ENCODE measurements at places on chromosomes 12 and 14. TPM values are rescaled to one million over a fixed set of nuclear protein-coding genes. Genes with fewer than 3 reads are reported as not detected.

DNA sequence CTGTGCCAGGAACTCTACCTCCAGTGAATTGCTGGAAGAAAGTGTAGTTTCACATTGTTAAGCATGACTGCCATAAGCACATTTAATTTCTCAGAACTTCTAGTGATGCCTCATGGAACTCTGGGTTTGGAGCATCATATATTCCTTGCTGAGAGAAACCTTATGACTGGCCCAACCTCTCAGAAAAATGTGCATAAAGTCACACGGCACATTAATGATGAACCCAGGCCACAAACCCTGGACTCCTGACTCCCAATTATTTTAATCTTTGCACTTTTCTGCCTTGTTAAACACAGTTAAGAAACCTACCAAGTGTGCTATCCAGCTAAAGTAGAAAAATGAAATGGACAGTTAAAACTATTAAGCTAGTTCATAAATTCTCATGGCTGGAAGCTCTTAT lies 5.6 kb downstream of the TCP11L2 start:
- H3K4me3 ChIP-seq = no peak overlapping the region
- peaks cover 51% of the 10 kb centered on the region for H3K4me1 ChIP-seq
- peaks cover 10% of the 10 kb centered on the region for H3K36me3 ChIP-seq

GRCh38 chr14:101496776-101497683 lies 64.3 kb upstream of the DIO3 start:
- H3K27ac ChIP-seq = no peak overlapping the region
- DNase-seq = peak; percentile 33
- no peaks in the 10 kb centered on the region for H3K27me3 ChIP-seq

Gene NTN4
- total RNA-seq = 136 TPM

GRCh38 chr14:53519137-53519536 lies 366.0 kb upstream of the DDHD1 start:
- no peak for DNase-seq
- peaks cover 11% of the 10 kb centered on the region for H3K4me1 ChIP-seq
- no peaks in the 10 kb centered on the region for H3K27me3 ChIP-seq
- no peak overlapping the region for H3K4me3 ChIP-seq

DNA sequence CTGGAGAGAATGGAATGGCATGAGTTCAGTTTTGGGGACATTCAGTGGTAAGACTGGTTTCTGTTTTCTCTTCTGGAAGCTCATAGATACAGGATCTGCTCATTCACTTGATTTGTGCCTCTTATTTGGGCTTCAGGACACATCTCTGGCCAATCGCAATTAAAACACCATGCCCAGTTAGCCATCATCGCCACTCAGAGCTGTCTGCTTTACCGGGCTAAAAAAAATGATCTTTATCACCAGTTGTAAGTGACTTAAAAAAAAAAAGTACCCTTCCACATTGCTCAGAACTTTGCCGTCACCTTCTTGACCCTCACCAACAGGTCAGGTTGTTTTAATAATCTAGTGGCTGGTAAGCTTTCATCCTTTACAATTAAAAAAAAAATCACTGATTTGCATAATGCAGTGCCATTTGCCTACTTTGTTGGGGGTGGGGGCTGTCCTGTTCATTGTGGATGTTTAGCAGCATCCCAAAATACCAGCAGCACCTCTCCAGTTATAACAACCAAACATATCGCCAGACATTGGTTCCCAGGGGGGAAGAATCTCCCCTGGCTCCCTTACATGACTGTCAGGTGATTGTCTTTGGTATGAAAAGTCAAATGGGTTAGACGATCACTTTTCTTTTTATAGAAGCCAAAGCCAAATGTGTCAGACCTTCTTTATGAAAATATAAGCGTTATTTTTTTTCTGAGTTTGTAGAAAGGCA lies 150.1 kb downstream of the PRKCH start:
- peak overlapping the region; percentile 30 for H3K4me3 ChIP-seq
- DNase-seq = no peak
- H3K27me3 ChIP-seq = no peaks in the 10 kb centered on the region
- peaks cover 77% of the 10 kb centered on the region for H3K4me1 ChIP-seq
- H3K36me3 ChIP-seq = no peaks in the 10 kb centered on the region
- peak overlapping the region; percentile 67 for H3K27ac ChIP-seq

DNA sequence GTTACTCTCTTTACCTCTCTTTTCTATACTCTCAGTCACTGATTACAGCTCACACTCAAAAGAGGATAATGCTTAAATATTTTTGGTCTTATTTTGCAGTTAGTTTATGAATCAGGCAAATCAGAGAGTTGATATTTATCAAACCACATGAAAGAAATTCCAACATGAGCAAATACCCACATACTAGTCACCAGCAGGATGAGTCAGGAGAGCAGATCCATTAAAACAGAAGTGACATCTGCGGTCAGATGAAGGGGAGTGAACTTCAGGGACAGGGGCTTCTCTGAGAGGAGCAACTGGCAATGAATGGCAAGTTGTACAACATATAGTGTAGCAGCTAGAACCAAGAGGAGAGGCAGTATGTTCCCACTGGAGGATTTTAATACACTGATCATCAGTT lies 258.7 kb downstream of the SYT10 start:
- H3K27ac ChIP-seq = no peak overlapping the region
- no peaks in the 10 kb centered on the region for H3K27me3 ChIP-seq
- no peak overlapping the region for H3K4me3 ChIP-seq

GRCh38 chr14:89461256-89461655 lies 44.2 kb upstream of the FOXN3 start:
- H3K27me3 ChIP-seq = no peaks in the 10 kb centered on the region
- DNase-seq = no peak
- no peaks in the 10 kb centered on the region for H3K4me1 ChIP-seq

DNA sequence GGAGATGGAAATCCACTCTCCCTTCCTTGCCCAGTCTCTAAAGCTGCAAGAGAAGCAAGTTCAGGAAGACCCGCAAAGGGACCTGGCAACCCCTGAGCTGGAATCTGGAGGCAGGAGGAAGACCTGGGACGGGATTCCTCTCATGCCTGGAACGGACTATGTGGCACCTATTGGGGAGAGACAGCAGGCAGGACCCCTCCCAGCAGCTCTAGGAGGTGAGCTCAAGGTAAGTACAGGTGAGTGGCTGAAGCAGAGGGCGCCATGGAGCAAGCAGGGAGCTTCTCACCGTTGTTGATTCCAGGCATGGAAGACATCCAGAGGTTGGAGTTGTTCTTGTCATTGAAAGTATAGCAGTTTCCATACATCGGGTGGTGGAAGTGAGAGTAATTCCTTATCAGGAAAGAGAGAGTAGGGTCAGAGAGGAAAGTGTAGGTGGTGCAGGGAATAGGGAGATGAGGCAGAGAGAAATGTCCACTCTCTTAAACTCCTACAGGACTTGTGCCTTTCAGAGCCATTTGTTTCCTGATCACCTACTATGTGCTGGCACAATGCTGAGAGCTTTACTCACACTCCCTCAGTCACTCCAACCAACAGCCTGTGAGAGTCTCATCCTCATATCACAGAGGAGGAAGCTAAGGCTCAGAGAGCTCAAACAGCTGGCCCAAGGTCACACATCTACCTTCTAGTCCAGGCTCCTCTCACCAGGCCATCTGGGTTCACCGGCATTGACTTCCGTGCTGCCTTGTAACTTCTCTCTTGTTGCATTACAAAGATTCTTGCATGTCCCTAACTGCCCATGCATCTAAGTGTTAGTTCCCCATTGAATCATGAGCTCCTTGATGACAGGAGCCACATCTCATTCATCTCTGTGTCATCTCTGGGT lies 13.9 kb upstream of the TNFRSF1A start:
- no peak for DNase-seq
- H3K27me3 ChIP-seq = no peaks in the 10 kb centered on the region
- no peak overlapping the region for H3K27ac ChIP-seq
- H3K36me3 ChIP-seq = no peaks in the 10 kb centered on the region

- H3K4me1 ChIP-seq = no peaks in the 10 kb centered on the region
- H3K4me3 ChIP-seq = no peak overlapping the region
- DNase-seq = peak; percentile 74
- no peaks in the 10 kb centered on the region for H3K27me3 ChIP-seq
- no peak overlapping the region for H3K27ac ChIP-seq
These were observed 139.1 kb downstream of the SPTSSA start for GRCh38 chr14:34322940-34323418.

- no peaks in the 10 kb centered on the region for H3K36me3 ChIP-seq
- peaks cover 8% of the 10 kb centered on the region for H3K4me1 ChIP-seq
- no peaks in the 10 kb centered on the region for H3K27me3 ChIP-seq
- DNase-seq = no peak
- H3K27ac ChIP-seq = no peak overlapping the region
These were observed 58.7 kb upstream of the STK38L start for GRCh38 chr12:27185234-27186021.

- no peak overlapping the region for H3K4me3 ChIP-seq
- no peak overlapping the region for H3K27ac ChIP-seq
- no peaks in the 10 kb centered on the region for H3K36me3 ChIP-seq
These were observed 130.3 kb downstream of the TMTC3 start for GRCh38 chr12:88272456-88272855.

GRCh38 chr14:76706811-76707210 lies 54.5 kb upstream of the VASH1 start:
- H3K36me3 ChIP-seq = no peaks in the 10 kb centered on the region
- no peak overlapping the region for H3K4me3 ChIP-seq
- H3K27ac ChIP-seq = no peak overlapping the region
- no peaks in the 10 kb centered on the region for H3K27me3 ChIP-seq
- no peaks in the 10 kb centered on the region for H3K4me1 ChIP-seq

DNA sequence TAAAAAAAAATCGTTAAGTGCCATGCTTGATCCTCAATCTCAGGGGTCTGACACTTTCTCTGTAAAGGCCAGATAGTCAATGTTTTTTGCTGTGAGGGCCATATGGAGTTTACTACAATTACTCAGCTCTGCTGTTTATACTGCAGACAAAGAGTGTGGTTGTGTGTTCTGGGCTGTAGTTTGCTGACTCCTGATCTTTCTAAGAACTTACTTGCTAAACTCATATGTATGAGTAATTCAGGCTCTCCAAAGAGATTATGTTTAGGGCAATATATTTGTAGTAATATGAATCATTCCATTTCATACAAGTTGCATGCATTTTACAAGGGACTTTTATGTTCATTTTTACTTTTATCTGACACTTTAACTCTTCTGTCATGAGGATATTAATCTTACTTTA lies 188.2 kb downstream of the TMTC2 start:
- no peak for DNase-seq
- no peaks in the 10 kb centered on the region for H3K27me3 ChIP-seq
- no peaks in the 10 kb centered on the region for H3K4me1 ChIP-seq
- H3K27ac ChIP-seq = no peak overlapping the region
- no peak overlapping the region for H3K4me3 ChIP-seq

Gene MANSC1
- total RNA-seq = 26.4 TPM

Gene ART4
- total RNA-seq = 5.7 TPM

Gene CRIP1
- total RNA-seq = 96.2 TPM

- H3K27ac ChIP-seq = no peak overlapping the region
- H3K36me3 ChIP-seq = no peaks in the 10 kb centered on the region
- peaks cover 10% of the 10 kb centered on the region for H3K27me3 ChIP-seq
- H3K4me1 ChIP-seq = peaks cover 3% of the 10 kb centered on the region
- H3K4me3 ChIP-seq = no peak overlapping the region
- DNase-seq = no peak
These were observed 95.5 kb downstream of the PAPOLA start for GRCh38 chr14:96597680-96598079.

GRCh38 chr12:54164387-54165145 lies 24.2 kb downstream of the SMUG1 start:
- no peak overlapping the region for H3K4me3 ChIP-seq
- no peaks in the 10 kb centered on the region for H3K36me3 ChIP-seq
- H3K4me1 ChIP-seq = no peaks in the 10 kb centered on the region
- no peak overlapping the region for H3K27ac ChIP-seq
- peaks cover under 1% of the 10 kb centered on the region for H3K27me3 ChIP-seq
